ENCODE measurements at places on chromosomes 6 and 20.

- DNase-seq, result no peak
Observed at GRCh38 chr6:21595285-21596144, 2.0 kb downstream of the SOX4 start.

- DNase-seq, result no peak
Observed at GRCh38 chr6:130136798-130137197, 86.0 kb downstream of the SAMD3 start.

- DNase-seq, result no peak
Observed at GRCh38 chr6:126716826-126717509, 377.1 kb downstream of the CENPW start.

GRCh38 chr6:105250533-105250932 lies 70.7 kb upstream of the POPDC3 start:
- peak; percentile 7 for DNase-seq

- no peak for DNase-seq
Observed at GRCh38 chr6:152954443-152954842, 28.4 kb downstream of the FBXO5 start.

- DNase-seq, result no peak
Observed at GRCh38 chr20:7696311-7696710, 243.9 kb downstream of the HAO1 start.

DNA sequence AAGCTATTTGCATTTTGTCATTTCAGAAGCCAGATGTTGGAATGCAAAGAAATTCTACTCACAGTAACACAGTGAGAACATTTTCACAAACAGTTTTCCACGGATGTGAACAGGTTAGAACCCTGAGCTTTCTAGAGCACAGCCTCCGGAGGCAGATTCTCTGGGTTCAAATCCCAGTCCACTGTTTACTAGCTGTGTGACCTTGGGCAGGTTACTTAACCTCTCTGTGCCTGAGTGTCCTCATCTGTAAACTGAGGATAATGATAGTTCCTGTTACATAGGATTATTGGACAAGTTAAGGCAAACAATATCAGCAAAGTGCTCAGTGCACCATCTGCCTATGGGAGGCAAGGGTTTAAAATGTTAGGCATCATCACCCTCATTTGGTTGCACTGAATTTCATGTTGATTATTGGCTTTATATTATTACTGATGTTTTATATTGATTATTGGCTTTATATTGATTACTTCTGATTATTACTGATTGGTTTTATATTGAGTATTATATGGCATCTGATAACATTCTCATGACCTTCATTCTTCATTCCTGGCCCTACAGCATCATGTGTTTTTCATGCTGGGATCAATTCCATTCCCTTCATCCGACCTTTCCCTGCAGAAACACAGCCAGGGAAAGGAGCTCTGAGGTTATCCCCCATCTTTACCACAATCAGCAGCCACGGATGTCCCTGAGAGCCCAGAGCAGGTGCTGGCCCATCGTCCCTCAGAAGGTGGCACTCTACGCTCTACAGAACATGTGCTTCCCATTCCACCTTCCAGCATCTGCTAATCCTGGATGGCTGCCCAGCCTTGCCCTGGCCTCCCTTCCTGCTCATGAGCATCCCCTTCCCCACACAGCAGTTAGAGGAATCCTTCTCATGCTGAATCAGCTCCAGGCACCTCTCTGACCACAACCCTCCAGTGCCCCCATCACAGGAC lies 283.1 kb downstream of the PREX1 start:
- DNase-seq, result no peak

GRCh38 chr6:159992366-159992765 lies 23.5 kb downstream of the IGF2R start:
- DNase-seq, result no peak

GRCh38 chr6:39056191-39056590 lies 7.6 kb downstream of the GLP1R start:
- no peak for DNase-seq

- DNase-seq, result no peak
Observed at GRCh38 chr6:135586844-135587243, 89.3 kb upstream of the AHI1 start.

- no peak for DNase-seq
Observed at GRCh38 chr6:92109256-92109655, 1310.1 kb downstream of the EPHA7 start.

- no peak for DNase-seq
Observed at GRCh38 chr6:76984572-76984971, 478.7 kb downstream of the HTR1B start.

- DNase-seq, result no peak
Observed at GRCh38 chr6:100258752-100259151, 206.0 kb downstream of the SIM1 start.

GRCh38 chr20:46799781-46800408 lies 90.4 kb downstream of the SLC2A10 start:
- DNase-seq, result no peak

DNA sequence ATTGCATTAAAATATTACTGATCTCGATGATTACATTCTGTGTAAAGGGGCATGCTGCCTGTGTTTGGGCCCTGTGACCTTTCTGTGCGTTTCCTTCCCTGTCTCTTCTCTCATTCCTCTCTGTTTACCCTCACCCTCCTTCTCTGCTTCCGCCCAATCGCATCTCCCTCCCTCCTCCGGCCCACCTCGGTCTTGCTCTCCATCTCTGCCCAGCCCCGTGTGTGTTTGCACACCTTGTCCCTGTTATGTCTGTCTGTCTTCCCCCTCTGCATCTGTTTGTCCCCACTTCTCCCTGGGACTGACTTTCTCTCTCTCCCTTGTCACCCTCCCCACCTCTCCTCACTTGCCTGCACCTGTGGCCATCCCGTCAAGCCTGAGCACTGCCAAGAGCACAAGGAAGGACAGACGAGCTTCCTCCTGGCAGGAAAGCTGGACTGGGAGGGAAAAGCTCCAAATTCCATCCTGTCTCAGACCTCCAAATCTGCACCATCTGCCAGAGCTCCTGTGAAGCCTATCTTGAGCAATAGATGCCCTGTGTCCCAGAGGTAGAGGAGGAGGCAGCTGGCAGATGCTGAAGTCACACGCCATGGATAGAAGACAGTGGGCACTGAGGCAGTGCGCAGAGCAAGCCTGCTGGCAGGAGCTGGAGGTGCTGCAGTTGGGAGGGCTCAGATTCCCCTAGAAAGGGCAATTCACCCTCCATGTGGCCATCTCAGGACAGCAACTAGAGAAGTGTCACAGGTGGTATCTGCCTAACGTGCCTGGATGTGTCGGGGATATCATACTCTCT lies 172.3 kb downstream of the PTPRT start:
- no peak for DNase-seq

DNA sequence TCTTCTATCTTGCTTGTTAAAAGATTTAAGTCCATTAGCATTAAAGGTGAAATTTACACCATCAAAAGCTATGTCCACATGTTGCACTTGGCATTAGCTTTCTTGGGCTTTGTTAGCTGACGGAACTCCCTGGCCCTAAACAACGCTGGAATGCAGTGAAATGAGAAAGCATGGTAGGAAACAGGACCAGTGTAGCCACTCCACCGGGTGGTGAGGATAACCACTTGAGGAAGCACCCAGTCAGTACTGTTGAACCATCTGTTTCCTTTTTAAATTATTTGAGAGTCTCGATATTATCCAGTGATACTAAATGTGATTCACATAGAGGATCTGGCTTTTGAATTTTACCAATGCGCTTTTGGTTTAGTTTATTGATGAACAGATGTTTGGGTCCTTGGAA lies 374.9 kb upstream of the NOX3 start:
- DNase-seq, result no peak

DNA sequence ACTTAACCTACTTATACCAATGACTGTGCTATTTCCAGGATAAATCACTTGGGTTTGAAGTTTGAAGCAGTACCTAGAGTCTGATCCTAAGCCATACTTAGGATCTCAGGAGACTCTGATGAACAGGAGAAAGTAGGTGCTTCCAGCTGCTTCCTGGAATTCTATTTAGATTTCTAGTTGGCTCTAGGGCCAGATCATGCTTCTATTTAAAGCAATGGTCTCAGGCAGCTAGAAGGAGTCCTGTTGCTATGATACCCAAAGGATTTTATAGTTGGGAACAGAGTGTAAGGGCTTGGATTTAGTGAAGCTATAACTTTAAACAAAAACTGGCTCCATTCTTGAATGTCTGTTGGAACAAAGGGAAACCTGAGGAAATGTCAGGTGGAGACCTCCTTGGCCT lies 52.4 kb upstream of the TINAG start:
- DNase-seq, result no peak

- DNase-seq, result no peak
Observed at GRCh38 chr6:36997811-36998722, 7.4 kb upstream of the FGD2 start.

DNA sequence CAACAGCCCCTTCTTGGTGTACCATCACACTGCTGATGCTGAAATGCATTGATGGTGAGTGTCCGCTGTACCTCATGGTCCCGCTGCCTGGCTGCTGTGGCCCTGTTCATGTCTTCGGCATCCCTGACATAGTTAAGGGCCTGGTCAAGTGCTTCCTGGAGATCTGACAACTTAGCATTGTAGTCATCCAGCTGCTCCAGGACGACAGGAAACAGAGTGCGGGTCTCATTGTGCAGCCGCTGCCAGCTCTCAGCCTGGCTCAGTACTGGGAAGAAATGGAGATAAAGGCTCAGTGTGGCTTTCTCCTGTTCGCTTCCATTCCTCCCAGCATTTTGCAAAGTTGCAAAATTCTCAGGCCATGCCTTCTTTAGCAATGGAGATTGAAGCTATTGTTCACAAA lies 81.8 kb downstream of the LAMA4 start:
- DNase-seq, result no peak

GRCh38 chr6:131819572-131820124 lies 11.8 kb downstream of the ENPP1 start:
- DNase-seq, result no peak

- DNase-seq, result peak; percentile 31
Observed at GRCh38 chr6:29964887-29965562, 22.7 kb downstream of the HLA-A start.

GRCh38 chr6:87333591-87334181 lies 4.6 kb upstream of the GJB7 start:
- no peak for DNase-seq

GRCh38 chr6:27838945-27839625 lies 73.1 kb downstream of the OR2B2 start:
- no peak for DNase-seq

- no peak for DNase-seq
Observed at GRCh38 chr20:38961530-38962043, 557 bp upstream of the DHX35 start.

DNA sequence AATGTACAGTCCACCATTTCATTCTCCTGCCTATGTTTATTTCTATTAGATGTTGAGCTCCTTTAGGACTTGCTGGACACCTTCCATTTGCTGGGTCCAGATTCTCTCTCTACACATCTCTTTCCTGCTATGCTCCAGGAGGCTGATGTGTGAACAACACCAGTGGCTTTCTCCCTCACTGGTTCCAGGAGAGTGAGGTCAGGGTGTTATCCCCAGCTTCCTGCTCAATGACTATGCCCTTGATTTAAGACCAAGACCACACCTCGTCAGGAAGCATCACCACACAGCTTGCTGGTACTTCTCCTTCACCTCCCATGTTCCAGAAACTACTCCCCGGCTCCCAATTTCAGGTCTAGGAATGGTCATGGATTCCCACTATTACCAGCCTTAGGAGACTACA lies 31.3 kb upstream of the E2F3 start:
- no peak for DNase-seq

DNA sequence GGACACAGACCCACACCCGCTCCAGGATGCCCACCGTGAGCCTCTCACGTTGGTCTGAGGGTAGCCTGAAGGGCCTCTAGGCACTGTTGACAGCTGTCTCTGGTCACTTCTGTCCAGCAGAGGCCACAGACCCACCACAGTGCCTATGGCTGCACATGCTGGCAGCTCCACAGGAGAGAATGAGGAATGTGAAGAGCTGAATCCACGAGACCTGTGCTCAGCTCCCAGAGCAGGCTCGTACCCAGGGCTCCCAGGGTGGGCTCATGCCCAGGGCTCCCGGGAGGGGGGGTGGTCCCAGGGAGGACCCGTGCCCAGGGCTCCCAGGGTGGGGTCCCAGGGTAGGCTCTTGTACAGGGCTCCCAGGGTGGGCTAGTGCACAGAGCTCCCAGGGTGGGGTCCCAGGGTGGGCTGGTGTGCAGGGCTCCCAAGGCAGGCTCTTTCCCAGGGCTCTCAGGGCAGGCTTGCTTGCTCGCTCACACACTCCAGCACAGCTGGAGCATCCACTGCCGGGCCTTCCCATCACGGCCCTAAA lies 201.0 kb downstream of the SYNDIG1 start:
- DNase-seq, result no peak

GRCh38 chr20:10793766-10794165 lies 120.0 kb upstream of the JAG1 start:
- DNase-seq, result no peak

- DNase-seq, result no peak
Observed at GRCh38 chr6:119324718-119325117, 24.8 kb downstream of the MAN1A1 start.

GRCh38 chr6:28802417-28803336 lies 121.1 kb downstream of the TRIM27 start:
- no peak for DNase-seq

GRCh38 chr6:122962000-122962624 lies 33.9 kb upstream of the CLVS2 start:
- DNase-seq, result no peak

DNA sequence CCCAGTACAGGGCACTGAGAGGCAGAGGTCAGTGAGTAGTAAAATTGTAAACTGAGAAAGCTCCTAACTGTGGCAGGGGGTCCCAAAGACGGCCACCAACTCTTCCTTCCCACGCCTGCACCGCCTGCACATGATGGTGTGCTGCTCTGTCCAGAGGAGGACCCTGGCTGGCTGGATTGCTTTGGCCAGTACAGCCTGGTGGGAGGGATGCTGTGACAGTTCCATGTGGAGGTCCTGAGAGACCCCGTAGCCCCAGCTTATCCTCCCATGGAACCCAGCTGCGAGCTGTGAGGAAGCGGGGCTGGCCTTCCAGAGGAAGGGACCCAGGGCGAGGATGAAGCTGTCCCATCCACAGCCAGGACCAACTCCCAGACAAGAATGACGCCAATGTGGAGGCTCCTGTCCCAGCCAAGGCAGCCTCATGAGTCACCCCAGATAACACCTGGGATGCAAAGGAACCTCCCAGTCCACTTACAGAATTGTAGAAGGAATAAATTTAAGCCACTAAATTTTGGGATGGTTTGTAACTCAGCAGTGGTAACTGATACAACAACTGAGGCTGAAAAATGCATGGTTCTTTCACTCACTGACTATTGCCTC lies 2.0 kb upstream of the ACSS1 start:
- no peak for DNase-seq

GRCh38 chr6:16524380-16524707 lies 236.9 kb downstream of the ATXN1 start:
- DNase-seq, result no peak

DNA sequence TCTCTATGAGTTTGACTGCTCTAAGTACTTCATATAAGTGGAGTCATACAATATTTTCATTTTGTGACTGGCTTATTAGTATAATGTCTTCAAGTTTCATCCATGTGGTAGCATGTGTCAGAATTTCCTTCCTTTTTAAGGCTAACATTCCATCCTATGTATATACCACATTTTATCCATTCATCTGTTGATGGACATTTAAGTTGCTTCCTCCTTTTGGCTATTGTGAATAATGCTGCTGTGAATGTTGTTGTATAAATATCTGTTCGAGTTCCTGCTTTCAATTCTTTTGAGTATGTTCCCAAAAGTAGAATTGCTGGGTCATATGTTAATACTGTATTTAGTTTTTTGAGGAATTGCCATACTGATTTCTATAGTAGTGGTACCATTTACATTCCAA lies 79.5 kb downstream of the PTPRA start:
- DNase-seq, result no peak

- DNase-seq, result no peak
Observed at GRCh38 chr20:64154590-64155257, 9.5 kb upstream of the MYT1 start.
